Gastroesophageal sphincter (tissue), 4 donors: ENCODE measurements at places on chromosomes 12 and 14.

- ATAC-seq = no peak
- H3K4me3 ChIP-seq = no peak overlapping the region
Observed at GRCh38 chr14:89673512-89674225, 256.6 kb upstream of the FOXN3 start.

DNA sequence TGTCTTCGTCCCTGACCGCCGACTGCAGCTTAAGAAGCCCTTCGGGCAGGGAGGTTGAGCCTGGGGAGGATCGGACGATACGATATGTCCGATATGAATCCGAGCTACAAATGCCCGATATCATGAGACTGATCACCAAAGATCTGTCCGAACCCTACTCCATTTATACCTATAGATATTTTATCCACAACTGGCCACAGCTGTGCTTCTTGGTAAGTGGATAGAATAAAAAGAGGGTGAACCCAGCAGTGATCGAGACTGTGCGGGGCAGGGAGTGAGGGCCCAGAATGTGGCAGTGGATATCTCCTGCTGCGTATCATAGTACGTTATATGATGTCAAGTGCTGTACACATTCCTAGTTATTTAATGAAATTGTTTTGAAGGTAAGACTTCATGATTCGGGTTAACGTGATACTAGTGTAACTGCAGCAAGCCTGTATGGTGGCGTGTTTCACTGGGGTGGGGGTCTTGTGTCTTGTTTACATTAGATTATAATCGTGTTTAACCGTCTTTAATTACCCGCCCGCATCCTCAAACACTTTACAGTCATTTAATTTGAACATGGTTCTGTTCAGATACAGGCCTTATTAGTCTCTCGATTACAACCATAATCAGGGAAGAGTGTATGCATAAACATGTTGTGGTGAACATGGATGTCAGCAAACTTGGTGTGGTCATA lies 1.3 kb downstream of the NAA30 start:
- H3K36me3 ChIP-seq = no peaks in the 10 kb centered on the region
- peak overlapping the region; percentile 93 for H3K27ac ChIP-seq
- no peaks in the 10 kb centered on the region for H3K27me3 ChIP-seq

GRCh38 chr14:94594441-94594840 lies 13.2 kb downstream of the SERPINA5 start:
- no peak overlapping the region for H3K4me3 ChIP-seq
- peaks cover 9% of the 10 kb centered on the region for H3K4me1 ChIP-seq
- no peak for ATAC-seq
- H3K27ac ChIP-seq = no peak overlapping the region
- peaks cover 5% of the 10 kb centered on the region for H3K27me3 ChIP-seq

GRCh38 chr12:95439461-95440230 lies 34.3 kb upstream of the METAP2 start:
- no peaks in the 10 kb centered on the region for H3K36me3 ChIP-seq
- H3K4me3 ChIP-seq = no peak overlapping the region
- no peaks in the 10 kb centered on the region for H3K27me3 ChIP-seq
- H3K27ac ChIP-seq = no peak overlapping the region
- H3K4me1 ChIP-seq = no peaks in the 10 kb centered on the region

- peak; percentile 48 for ATAC-seq
- H3K4me1 ChIP-seq = peaks cover 11% of the 10 kb centered on the region
- no peaks in the 10 kb centered on the region for H3K27me3 ChIP-seq
Observed at GRCh38 chr14:51333901-51334521, 94.0 kb downstream of the TMX1 start.

DNA sequence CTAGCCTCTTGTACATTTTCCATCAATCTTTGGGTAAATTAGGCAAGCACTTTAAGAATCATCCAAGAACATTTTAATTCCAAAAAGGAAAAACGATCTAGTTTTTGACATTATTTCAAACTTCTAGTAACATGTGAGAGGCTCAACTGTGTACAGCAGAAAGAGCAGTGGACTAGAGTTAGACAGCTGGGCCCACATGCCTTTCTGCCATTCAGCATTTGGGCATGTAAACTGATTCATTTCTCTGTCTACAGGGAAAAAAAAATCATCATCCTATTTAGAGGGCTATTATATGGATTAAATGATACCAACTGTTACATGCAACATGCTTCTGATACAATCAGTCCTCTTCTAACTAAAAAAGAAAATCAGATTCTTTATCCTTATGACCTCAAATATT lies 17.7 kb downstream of the ATP2B1 start:
- no peak overlapping the region for H3K27ac ChIP-seq
- no peaks in the 10 kb centered on the region for H3K4me1 ChIP-seq
- ATAC-seq = no peak
- H3K4me3 ChIP-seq = no peak overlapping the region

DNA sequence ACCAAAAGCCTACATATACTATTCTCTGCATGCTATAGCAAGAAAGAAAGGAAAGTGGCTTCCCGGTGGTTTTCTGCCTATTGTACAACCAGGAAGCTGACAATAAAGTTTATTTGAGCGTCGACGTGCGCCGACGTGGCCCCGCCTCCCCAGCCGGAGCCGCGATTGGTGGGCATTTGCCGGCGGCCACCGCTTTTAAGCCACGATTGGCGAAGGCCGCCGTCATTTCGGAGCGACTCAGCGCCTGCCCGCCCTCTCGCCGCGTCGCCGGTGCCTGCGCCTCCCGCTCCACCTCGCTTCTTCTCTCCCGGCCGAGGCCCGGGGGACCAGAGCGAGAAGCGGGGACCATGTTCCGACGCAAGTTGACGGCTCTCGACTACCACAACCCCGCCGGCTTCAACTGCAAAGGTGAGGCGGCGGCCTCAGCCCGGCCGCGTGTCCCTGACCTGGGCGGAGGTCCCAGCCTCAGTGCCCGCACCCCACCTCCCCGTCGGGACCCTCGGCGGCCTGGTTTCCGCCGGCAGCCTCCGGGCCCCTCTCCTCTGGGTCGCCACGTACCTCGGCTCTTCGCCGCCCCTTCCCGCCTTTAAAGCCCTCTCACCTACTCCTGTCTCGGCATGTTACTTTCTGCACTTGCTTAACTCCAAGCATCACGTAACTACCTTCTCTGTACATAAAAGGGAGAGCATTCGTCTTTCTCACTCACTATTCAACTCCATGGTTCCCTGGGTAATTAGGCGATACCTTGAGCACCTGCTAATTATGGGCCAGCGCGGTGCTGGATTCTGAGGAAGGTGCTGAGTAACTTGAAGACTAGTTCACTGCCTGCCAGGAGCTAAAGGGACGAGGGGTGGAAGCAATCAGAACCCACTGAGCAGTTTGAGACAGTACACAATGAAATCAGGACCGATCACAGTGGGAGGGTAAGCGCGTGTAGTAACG lies at the start of gene RTRAF:
Gene RTRAF (plus strand): TSS at position 254 of the 942 bp plus-strand sequence. CDS start 94 bp downstream, at position 348.
- no peaks in the 10 kb centered on the region for H3K27me3 ChIP-seq
- H3K36me3 ChIP-seq = no peaks in the 10 kb centered on the region
- H3K4me3 ChIP-seq = peak within 1 kb of the TSS; percentile 97
- peaks cover 5% of the 10 kb centered on the region for H3K4me1 ChIP-seq
- ATAC-seq = peak; percentile 98
- peak within 1 kb of the TSS; percentile 94 for H3K27ac ChIP-seq

DNA sequence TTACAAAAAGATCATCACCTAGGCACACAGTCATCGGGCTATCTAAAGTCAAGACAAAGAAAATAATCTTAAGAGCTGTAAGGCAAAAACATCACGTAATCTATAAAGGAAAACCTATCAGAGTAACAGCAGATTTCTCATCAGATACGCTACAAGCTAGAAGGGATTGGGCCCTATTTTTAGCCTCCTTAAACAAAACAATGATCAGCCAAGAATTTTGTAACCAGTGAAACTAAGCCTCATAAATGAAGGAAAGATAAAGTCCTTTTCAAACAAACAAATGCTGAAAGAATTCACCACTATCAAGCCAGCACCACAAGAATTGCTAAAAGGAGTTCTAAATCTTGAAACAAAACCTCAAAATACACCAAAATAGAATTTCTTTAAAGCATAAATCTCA lies 191.6 kb upstream of the BMP4 start:
- no peak for ATAC-seq
- H3K36me3 ChIP-seq = no peaks in the 10 kb centered on the region
- H3K4me1 ChIP-seq = no peaks in the 10 kb centered on the region
- H3K27ac ChIP-seq = no peak overlapping the region

DNA sequence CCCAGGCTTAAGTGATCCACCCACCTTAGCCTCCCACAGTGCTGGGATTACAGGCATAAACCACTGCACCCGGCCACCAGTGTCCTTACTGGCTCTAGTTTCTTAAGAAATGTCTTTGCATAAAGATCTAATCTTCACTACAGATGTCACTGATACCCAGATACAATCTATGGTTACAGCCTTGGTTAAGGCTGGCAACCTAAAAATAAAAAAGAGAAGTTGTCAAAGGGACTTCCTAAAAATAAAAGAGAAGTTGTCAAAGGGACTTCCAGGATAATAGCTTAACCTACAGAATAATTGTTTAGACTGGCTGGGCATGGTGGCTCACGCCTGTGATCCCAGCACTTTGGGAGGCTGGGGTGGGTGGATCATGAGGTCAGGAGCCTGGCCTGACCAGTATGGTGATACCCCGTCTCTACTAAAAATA lies 27.6 kb downstream of the ETFBKMT start:
- no peaks in the 10 kb centered on the region for H3K27me3 ChIP-seq
- ATAC-seq = no peak
- H3K4me3 ChIP-seq = no peak overlapping the region
- no peak overlapping the region for H3K27ac ChIP-seq

DNA sequence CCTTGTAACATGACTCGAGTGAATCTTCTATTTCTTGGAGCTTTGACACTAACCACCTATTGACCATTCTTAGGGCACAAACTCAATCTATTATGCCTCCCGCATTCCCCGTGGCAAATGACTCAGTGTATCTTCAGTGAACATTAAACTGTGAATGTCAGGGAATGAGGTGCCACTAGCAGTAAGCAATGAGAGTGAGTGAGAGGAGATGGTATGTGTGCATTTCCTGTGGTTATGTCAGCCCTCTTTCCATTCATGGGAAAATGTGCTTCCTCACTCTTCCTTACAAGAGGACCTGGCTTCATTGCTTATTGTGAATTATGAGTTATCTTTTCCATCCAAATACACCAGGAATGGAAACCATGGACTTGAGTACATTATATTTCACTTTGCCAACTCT lies 229.2 kb downstream of the EMP1 start:
- no peaks in the 10 kb centered on the region for H3K36me3 ChIP-seq
- H3K4me3 ChIP-seq = no peak overlapping the region
- no peaks in the 10 kb centered on the region for H3K27me3 ChIP-seq
- H3K4me1 ChIP-seq = no peaks in the 10 kb centered on the region

DNA sequence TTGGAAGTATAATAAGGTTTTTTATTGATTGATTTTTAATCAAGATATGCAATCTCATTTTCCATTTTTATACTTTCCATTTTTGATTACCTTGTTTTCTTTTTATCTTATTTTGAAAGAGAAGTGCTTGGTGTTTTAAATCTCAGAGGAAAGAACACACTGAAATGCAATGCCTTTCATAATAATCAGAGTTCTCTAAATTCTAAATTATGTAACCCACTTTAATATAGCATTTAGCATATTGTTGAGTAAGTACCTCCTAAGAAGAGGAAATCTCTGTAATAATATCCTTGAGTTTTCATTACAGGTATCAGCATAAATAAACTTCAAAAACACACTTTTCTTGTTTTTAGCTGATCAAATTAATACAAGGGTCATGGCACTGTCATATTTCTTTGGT lies 96.9 kb downstream of the GTF2A1 start:
- ATAC-seq = no peak
- no peak overlapping the region for H3K27ac ChIP-seq
- H3K4me1 ChIP-seq = no peaks in the 10 kb centered on the region
- H3K4me3 ChIP-seq = no peak overlapping the region

DNA sequence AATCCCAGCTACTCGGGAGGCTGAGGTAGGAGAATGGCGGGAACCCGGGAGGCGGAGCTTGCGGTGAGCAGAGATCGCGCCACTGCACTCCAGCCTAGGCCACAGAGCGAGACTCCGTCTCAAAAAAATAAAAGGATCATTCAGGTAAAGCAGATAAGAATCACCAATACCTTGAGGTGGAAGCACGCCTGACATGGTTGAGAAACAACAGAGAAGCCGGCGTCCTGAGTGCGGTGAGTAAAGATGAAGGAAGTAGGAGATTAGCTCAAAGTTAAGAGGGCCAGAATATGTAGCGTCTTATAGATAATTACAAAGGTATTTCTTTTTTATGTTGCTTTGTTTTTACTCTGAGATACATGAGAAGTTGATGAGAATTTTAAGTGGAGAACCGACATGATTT lies 14.7 kb downstream of the CLEC7A start:
- no peak overlapping the region for H3K27ac ChIP-seq
- no peaks in the 10 kb centered on the region for H3K4me1 ChIP-seq
- H3K27me3 ChIP-seq = no peaks in the 10 kb centered on the region
- H3K4me3 ChIP-seq = no peak overlapping the region

- no peak overlapping the region for H3K27ac ChIP-seq
- H3K27me3 ChIP-seq = no peaks in the 10 kb centered on the region
- no peaks in the 10 kb centered on the region for H3K36me3 ChIP-seq
- peaks cover 38% of the 10 kb centered on the region for H3K4me1 ChIP-seq
- ATAC-seq = no peak
Observed at GRCh38 chr12:48104531-48104930, 1.3 kb downstream of the SENP1 start.

- H3K27me3 ChIP-seq = peaks cover 43% of the 10 kb centered on the region
- H3K4me3 ChIP-seq = no peak overlapping the region
- ATAC-seq = peak; percentile 48
- no peak overlapping the region for H3K27ac ChIP-seq
- H3K4me1 ChIP-seq = peaks cover 19% of the 10 kb centered on the region
Observed at GRCh38 chr12:117032593-117033381, 66.4 kb downstream of the TESC start.

- ATAC-seq = peak; percentile 88
- peaks cover 82% of the 10 kb centered on the region for H3K4me1 ChIP-seq
- H3K27me3 ChIP-seq = no peaks in the 10 kb centered on the region
- peak overlapping the region; percentile 87 for H3K27ac ChIP-seq
- H3K36me3 ChIP-seq = peaks cover 64% of the 10 kb centered on the region
Observed at GRCh38 chr12:124422570-124423523, 128.0 kb downstream of the RFLNA start.

- ATAC-seq = no peak
- no peak overlapping the region for H3K27ac ChIP-seq
- no peak overlapping the region for H3K4me3 ChIP-seq
Observed at GRCh38 chr14:65241125-65241752, 138.9 kb upstream of the MAX start.

DNA sequence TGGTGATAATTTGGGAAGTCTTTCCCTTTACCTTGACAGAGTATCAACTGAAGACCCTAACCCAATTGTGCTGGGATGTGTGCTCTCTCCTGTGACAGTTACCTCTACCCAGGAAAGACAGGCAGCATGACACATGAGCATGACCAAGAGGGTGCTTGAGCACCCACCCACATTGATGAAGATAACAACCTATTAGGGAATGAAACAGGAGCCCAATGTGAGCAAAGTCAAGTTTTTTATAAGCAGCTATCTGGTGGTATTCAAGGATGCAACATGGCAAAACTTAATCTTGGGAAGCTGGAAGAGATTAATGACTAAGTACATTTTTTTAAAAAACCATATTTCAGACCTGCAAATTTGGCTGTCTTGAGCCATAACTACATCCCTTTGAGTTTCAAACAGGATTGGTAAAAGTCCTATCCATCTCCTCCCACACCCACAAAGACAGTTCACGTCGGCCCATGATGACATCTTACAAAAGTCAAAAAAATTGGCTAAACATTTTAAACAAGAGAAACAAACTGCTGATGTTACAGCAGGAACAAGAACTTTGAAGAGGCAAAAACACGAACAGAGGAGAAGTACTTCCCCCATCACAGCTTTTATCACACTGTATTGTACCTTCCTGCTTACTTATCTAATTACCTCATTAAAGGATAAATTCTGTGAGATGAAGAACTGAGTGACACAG lies 60.3 kb downstream of the MED13L start:
- H3K4me1 ChIP-seq = peaks cover 95% of the 10 kb centered on the region
- no peak for ATAC-seq
- no peak overlapping the region for H3K4me3 ChIP-seq
- H3K27ac ChIP-seq = no peak overlapping the region
